NCI-H1105 (cell line): ENCODE measurements at places on chromosomes 5 and 9.

DNA sequence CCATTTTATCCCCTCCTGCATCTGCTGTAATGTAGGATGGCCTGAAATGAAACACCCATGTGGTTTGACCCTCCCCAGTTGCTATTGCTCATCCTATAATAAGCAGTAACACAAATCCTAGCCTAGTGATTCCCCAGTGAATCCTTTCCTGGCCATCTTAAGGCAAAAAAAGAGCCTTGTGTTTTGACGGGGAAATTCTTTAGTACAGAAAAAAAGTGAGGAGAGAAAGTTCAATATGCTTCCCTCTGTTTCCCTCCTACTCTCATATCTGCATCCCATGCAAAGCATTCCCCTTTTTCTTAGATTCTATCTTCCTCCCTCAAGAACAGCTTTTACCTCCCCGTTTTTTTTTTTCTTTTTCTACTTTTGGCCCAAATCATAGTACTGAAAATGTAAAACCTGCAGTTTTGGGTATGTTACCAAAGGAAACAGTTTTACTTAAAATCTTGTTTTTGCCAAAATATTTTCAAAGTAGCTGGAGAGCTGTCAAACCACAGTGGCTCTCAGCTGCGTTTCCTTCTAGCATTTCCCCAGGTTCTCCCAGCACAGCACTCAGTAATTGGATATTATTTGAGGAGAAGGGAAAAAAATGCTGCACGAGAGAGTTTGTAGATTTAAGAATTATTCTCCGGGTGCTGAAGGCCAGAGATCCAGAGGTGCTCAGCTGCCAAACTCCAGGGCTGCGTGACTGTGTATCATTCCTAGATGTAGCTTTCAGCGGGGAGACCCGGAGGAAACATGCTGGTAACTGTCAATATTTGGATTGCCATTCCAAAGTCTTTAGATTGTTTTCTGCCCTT, 321.4 kb downstream of the NPR3 start:
- DNase-seq, result no peak

- DNase-seq, result no peak
Observed at GRCh38 chr9:74804018-74804385, 83.7 kb downstream of the TRPM6 start.

- DNase-seq, result no peak
Observed at GRCh38 chr9:115211413-115212124, 93.6 kb upstream of the TNC start.

- no peak for DNase-seq
Observed at GRCh38 chr5:54438620-54439389, 16.7 kb upstream of the HSPB3 start.

GRCh38 chr5:55932700-55933099, 62.1 kb downstream of the IL6ST start:
- DNase-seq, result no peak

DNA sequence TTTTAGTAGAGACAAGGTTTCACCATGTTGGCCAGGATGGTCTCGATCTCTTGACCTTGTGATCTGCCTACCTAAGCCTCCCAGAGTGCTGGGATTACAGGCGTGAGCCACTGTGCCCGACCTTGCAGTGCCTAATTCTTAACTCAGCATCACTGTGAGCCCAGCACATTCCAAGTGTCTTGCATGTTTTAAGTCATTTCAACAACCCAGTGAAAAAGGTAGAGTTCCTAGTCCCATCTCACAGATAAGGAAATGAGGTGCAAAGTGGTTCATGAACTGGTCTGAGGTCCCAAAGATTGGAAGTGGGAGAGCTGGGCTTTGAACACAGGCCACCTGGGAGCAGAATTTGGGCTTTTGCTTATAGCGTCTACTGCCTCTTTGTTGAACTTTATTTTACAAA, 68.0 kb downstream of the ZNF366 start:
- no peak for DNase-seq

DNA sequence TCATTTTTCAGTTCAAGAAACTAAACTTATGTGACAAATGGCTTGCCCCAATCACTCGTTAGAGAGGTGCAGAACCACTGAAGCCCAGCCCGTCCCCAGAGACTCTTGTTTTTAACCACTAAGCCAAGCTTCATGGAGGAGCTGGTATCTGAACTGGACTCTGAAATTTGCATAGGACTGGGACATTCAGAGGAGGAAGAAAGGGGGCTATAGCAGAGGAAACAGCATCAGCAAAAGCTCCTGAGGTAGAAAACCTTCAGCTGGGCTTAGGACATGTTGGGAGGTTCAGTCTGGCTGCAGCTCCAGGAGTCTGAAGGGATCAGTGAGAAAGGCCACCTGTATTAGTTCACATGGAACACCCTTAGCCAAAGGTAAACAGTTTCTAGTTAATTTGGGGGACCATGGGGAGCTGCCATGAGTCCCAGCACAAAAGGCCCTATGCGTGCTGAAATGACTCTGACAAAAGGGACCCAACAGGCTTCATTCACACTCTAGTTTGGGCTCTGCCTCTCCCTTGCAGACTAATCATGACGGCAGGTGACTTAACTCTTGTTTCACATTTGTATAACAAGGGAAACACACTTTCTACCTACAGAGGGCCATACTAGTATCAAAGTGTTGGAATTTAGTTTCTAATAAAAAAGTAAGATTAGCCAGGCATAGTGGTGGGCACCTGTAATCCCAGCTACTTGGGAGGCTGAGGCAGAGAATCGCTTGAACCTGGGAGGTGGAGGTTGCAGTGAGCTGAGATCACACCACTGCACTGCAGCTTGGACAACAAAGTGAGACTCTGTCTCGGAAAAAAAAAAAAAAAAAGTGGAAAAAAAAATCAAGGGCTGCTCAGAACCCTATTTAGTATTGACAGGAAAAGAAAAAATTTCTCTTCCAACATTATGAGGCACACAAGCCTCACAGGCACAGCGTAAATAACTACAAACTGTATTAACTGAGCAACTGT, 10.2 kb downstream of the FBXO10 start:
- no peak for DNase-seq

GRCh38 chr9:98829766-98830165, 22.3 kb downstream of the GALNT12 start:
- DNase-seq, result no peak

GRCh38 chr5:61394078-61394704, 62.1 kb downstream of the ZSWIM6 start:
- no peak for DNase-seq

GRCh38 chr5:82873452-82873851, 203.7 kb downstream of the TMEM167A start:
- no peak for DNase-seq

GRCh38 chr5:124238350-124238749, 508.1 kb downstream of the ZNF608 start:
- no peak for DNase-seq
